ENCODE measurements at places on chromosomes 7 and 10. TPM values are rescaled to one million over a fixed set of nuclear protein-coding genes. Genes with fewer than 3 reads are reported as not detected.

DNA sequence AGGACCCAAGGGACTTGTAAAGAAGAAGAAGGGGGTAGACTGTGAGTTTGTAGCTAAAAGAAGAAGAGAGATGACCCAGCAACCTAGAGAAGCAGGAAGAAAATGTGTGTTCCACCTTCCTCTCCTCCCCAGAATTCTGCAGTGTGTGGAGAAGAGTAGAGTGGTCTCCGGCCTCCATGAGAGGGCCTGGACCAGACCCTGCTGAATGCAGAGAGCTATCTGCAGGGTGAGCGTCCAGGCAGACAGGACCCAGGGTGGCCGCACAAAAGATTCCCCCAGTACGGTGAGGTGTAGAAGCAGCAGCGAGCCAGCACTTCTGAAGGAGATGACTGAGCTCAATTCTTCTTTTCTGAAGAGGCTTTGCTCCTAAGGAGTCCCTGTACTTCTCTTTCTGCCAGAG lies 239.7 kb upstream of the ANKRD30A start:
- no peak for DNase-seq

DNA sequence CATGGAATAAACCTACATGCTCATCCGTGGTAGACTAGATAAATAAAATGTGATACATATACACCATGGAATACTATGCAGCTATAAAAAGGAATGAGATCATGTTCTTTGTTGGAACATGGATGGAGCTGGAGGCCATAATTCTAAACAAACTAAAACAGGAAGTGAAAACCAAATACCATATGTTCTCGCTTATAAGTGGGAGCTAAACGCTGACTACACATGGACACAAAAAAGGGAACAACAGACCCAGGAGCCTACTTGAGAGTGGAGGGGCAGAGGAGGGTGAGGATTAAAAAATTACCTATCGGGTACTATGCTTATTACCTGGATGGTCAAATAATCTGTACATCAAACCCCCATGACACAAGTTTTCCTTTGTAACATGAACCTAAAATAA lies 68.7 kb upstream of the SEC61G start:
- peak; percentile 45 for DNase-seq

DNA sequence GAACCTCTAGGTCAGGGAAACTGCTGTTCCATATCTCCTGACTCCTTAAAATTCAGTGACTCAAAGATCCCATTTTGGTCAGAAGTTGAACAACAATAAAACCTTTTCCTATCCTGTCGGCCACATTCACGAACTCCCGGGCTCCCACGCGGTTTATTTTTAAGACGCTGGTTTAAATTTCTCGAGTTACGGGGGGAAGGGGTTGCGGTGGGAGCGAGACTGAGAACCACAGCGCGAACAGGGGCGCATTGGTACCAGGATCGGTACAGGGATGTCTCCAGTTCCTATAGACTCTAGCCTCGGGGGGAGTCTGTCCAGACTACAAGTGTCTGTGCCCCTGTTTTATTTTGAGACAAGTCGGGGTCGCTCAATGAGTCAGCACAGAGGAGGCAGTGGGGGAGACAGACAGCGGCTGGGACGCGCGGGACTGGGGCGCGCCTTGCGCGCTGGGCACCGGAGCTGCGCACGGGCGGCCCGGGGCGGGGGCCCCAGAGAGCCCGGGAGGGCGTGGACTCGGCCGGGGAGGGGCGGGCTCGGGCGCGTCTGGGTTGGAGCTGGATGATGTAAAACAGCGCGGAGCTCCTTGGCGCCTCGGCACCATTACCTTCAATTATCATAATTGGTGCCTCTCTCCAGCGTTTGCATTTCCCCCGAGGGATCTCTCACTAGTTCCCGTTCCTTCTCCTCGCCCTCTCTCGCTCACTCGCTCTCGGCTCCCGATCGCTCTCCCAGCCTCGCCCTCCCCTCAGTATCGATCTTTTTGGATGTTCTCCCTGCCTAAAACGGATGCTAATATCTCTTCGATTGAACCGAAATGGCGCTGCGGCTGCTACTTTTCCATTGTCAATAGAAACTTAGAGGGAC lies 8.7 kb upstream of the BAMBI start:
- peak; percentile 57 for DNase-seq

DNA sequence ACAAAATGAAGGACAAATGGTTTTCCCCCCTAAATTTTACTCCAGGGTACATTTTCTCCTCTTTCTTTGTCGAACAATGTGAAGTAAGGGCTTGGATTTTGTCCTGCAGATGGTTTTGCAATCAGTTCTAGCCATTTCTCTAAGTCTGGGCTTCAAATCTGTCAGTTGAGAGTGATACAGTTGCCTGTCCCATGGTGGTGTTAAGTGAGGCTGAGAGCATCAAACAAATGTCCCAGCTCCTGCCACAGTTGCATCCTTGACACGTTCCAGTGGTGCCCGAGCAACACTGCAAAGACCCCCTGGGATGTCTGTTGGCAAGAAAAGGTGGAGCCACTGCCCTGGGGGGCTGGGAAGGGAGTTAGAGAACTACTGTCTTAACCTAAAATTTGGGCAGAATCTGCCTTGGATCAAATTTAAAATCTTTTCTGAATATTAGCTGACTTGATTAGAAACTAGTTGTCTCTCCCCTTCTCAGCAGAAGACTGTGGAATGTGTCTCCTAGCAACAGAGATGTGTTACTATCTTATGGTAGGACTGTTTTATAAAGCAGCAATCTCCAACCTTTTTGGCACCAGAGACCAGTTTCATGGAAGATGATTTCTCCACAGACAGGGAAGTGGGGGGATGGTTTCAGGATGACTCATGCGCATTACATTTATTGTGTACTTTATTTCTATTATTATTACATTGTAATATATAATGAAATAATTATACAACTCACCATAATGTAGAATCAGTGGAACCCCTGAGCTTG lies 102.0 kb upstream of the STEAP1B start:
- peak; percentile 92 for DNase-seq

- no peak for DNase-seq
Observed at GRCh38 chr10:10552948-10553347, 464.7 kb upstream of the CELF2 start.

DNA sequence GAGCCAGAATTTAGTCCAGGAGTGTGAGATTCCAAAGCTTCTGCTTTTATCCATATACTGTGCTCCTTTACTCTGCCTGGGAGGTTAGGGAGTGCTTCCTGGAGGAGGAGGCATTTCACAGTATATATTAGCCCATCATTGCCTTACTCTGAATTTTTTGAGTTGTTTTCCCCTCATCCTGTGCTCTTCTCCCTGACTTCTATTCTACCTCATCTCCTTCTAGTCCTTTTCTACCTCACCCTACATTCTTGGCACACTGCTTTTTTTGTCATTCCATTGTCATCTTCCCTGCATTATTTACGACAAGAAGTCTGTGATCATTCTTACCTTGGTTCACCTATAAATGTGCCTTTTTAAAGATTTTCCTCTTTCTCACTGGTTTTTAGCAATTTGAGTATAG lies 21.3 kb downstream of the STK17A start:
- DNase-seq = no peak

- DNase-seq = peak; percentile 44
Observed at GRCh38 chr10:14039968-14040668, 290.6 kb downstream of the FRMD4A start.

DNA sequence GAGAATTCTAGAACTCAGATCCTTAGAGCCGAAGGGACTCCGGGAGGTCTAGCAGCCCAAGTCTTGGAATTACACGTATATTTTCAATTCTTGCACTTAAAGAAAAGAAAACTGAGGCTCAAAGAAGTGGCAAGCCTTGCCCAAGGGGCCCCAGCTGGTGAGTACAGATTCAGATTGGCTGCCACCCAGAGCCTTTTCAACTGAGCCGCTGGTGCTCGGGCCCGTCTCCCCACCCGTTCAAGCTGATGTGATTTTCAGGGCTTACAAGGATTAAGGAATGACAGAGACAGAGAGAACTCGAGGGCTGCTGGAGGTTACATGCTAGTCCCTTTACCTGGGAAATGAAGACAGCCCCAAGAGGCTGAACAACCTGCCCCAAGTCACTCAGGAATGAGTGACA lies 117.8 kb downstream of the ABLIM1 start:
- DNase-seq = no peak

Gene HECW1
- 0.71 TPM for polyA plus RNA-seq

Gene IDI2
- polyA plus RNA-seq = not detected

Gene EGR2
- 2.3 TPM for polyA plus RNA-seq

Gene NPY4R
- polyA plus RNA-seq = 0.22 TPM

Gene CYP2C19
- not detected for polyA plus RNA-seq

Gene RTKN2
- 3.6 TPM for polyA plus RNA-seq

All from muscle of leg (tissue), 16 donors.